ENCODE measurements at places on chromosomes 5 and 9. TPM values are rescaled to one million over a fixed set of nuclear protein-coding genes. Genes with fewer than 3 reads are reported as not detected.

GRCh38 chr5:14716755-14717752 lies 52.5 kb downstream of the OTULIN start:
- DNase-seq: no peak

GRCh38 chr9:112664531-112664930 lies 53.4 kb downstream of the INIP start:
- DNase-seq: no peak

Gene F2RL2
- 0.23 TPM for total RNA-seq

DNA sequence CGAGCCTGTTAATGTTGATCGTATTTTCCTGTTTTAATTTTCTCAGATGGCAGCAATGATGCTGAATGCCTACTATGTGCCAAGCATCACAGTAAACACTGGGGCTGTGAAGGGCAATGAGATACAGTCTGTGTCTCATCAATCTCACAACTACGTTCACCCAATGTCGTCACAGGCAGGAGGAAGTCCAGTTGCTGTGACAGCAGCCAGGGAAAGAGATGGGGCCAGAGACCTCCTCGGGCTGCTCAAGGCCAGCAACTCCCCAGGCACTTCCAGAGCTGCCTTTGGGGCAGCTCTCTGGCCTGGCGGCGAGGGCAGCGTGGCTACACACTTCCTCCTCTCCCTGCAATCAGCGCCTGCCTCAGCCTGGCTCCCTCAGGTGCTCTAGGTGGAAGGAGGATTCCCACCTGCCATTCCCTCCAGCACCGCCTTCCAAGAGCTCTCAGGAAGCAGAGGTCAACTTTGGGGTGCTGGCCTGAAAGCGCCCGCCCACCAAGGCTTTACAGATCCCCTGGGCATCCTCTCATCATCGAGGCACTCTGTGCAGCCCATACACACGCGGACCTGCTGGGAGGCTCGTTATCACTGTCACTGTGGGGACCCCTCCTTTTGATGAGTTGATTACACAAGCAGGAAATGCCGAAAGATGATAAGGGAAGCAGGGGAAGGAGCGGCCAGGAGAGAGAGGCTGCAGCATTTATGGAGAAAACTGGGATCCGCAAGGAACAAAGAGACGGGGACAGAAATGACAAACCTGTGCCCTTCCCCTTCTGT lies 159.2 kb downstream of the ZDHHC21 start:
- no peak for DNase-seq

- no peak for DNase-seq
Measured at GRCh38 chr9:123431581-123431980, 75.6 kb downstream of the CRB2 start.

Gene PCDHGA1
- total RNA-seq: 0.66 TPM

DNA sequence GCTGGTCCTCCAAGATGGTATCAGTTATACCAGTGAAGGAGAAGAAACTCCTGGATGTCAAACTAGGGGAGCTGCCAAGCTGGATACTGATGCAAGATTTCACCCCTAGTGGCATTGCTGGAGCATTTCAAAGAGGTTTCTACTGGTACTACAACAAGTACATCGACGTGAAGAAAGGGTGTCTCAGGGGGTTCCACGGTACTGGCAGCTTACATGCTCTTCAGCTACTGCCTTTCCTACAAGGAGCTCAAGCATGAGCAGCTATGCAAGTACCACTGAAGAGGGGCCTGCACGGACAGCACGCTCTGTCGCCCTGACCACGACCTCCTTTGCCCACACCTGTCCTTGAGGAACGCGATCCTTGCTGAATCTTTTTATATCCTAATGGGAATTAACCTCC lies 19.5 kb downstream of the ACTL7B start:
- DNase-seq: no peak

Gene WWC1
- total RNA-seq: 16.6 TPM

GRCh38 chr5:6631441-6631840 lies 1.4 kb downstream of the NSUN2 start:
- DNase-seq: no peak

DNA sequence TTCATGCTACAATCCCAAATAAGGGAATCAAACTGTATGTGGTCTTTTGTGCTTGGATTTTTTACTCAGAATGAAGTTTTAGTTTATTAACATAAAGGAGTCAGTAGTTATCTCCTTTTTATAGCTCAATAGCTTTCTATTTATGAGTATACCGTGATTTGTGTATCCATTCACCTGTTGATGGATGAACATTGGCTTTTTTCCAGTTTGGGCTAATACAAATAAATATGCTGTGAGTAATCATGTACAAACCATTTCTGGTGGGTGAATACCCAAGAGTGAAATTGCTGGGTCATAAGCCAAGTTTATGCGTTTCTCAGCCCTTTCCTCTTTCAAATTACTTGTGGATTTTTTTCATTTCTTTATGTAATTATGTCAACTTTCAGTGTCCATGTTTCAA lies 395.3 kb downstream of the OSTF1 start:
- DNase-seq: no peak

GRCh38 chr9:92740009-92740408 lies 24.6 kb downstream of the BICD2 start:
- no peak for DNase-seq

GRCh38 chr5:178246624-178247279 lies 14.2 kb upstream of the PHYKPL start:
- no peak for DNase-seq

- DNase-seq: no peak
Measured at GRCh38 chr9:116027511-116027910, 126.1 kb upstream of the PAPPA start.

DNA sequence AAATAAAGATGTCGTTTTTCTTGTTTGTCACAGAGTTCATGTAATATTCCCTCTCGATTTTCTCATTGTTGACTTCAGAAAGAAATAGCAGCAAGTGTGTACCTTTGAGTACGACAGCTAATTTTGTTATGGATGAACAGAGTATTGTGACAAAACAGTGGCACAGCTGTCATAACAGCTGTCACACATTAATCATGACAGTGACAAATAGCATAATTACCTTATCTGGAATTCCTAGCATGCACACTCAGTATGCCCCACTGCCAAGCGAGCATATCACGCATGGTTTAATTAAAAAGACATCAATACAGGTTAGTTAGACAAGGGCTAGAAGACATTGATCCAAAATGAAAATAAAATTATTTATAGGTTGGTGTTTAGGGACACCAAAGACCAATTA lies 375.1 kb downstream of the SPATA31D1 start:
- DNase-seq: no peak

- no peak for DNase-seq
Measured at GRCh38 chr5:153523211-153523610, 32.7 kb downstream of the GRIA1 start.

- DNase-seq: no peak
Measured at GRCh38 chr9:134328841-134329575, 2.8 kb downstream of the RXRA start.

DNA sequence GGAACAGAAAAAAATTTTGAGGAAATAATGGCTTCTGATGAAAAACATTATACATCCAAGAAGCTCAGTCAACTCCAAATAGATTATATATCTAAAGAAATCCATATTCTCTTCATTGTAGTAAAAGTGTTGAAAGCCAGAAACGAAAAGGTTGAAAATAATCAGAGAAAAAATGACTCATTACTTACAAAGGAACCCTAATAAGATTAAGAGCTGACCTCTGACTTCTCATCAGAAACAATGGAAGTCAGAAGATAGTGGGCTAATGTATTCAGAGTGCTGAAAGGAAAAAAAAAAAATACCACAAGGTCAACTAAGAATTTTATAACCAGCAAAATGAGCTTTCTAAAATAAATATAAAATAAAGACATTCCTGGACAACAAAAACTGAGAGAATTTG lies 60.0 kb downstream of the HSD17B4 start:
- DNase-seq: no peak

DNA sequence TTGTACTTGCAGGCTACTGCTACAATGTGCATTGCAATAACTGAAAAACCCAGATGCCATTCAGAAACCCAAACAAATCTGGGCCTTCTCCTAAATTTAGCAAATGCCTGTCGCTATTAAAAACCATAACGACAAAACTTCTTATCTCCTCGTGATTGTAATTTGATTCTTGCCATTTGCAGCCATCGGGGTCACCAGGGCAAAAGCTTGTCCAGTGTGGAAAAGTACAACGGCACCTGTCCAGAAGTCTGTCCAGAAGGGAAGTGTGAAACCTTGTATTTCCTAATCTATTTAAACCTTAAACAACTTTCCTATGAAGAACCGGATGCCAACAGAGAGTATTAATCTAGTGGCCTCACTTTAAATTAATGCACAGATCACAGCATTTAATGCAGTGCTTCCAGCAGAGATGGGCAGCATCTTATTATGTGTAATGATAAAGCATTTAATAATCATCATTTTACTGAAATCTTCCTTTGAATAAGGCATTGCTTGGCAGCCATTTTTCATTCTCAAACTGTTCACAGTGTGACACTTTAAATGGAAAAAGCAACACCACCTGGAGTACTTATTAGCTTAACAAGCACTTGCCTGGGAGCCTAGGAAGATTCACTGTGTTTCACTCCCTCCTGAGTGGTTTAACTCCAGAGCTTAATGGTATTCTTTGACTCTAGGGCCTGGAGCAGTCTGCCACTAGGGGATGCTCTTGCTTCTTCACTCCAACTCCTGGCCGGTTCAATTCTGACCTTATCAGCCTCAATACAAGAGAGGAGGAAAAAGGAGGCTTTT lies 4.9 kb upstream of the C7 start:
- DNase-seq: no peak
